ENCODE measurements at places on chromosomes 3 and 15.

- DNase-seq = no peak
Observed at GRCh38 chr3:18609187-18609586, 184.0 kb upstream of the SATB1 start.

DNA sequence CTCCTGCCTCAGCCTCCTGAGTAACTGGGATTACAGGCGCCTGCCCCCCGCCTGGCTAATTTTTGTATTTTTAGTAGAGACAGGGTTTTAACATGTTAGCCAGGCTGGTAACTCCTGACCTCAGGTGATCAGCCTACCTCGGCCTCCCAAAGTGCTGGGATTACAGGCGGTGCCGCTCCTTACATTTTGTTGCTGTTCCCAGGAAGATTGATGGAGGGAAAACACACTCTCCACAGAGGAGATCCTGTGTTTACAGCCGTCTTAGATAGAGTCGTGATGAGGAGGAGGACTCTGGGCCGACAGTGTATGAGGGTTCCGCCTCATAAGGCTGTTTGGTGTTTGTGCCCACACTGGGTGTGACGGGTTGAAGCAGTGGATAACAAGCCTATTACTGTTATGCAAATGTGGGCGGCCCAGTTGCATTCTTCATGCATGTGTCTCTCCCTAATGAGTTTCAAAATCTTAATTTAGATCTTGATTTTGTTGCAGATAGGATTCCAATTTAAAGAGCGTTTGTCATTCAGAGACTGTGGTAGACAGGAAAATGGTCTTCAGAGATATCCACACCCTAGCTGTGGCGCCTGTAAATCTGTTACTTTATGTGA, 60.0 kb downstream of the APBA2 start:
- DNase-seq = no peak

- DNase-seq = no peak
Observed at GRCh38 chr3:24683633-24684384, 189.2 kb upstream of the THRB start.

DNA sequence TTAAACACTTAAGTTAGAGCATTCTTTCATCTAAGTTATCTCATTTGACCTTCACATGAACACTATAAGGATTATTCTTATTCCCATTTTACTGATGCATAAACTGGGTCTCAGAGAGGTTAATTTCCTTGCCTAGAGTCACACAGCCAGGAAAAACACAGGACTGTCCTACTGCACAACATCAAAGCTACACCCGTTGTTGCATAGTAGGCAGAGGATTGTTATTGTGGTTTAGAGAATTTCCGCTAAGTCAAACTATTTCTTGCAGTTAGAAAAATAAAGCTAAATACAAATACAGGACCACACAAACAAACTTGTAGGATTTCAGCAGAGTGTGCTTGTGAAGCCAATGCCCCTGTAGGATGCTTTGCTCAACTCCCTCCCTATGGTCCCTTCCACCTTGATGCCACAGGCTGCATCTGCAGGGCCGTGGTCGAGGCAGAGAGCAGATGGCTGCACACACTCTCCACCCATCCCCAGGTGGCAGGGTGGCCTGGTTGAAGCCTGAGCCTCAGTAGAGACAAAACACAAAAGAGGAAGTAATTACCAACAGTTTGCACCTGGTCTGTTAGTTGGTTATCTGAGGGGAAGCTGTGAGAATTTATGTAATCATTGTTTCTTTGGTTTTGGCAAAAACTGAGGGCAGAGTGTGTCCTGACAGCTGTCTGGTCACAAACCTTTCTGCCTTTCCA, 41.1 kb upstream of the SKOR1 start:
- no peak for DNase-seq

- no peak for DNase-seq
Observed at GRCh38 chr15:77853008-77853328, 220.3 kb upstream of the LINGO1 start.
